Uterine smooth muscle cell (primary cell): ENCODE measurements at places on chromosomes 4 and X. TPM values are rescaled to one million over a fixed set of nuclear protein-coding genes. Genes with fewer than 3 reads are reported as not detected.

The SMIM10 gene
- 5.4 and 5.9 TPM in 2 replicates for total RNA-seq

The FAM193A gene
- total RNA-seq, result 12.6 and 14.1 TPM in 2 replicates

The SSX3 gene
- not detected in 2 replicates for total RNA-seq

The CDKL2 gene
- 2.5 and 4.6 TPM in 2 replicates for total RNA-seq

The RAB33A gene
- total RNA-seq, result 4.3 and 9.4 TPM in 2 replicates

The ART3 gene
- not detected in 2 replicates for total RNA-seq

The USP53 gene
- 70.6 and 99.2 TPM in 2 replicates for total RNA-seq

The GABRG1 gene
- total RNA-seq, result not detected in 2 replicates

The POLN gene
- total RNA-seq, result 1.4 and 2.9 TPM in 2 replicates
